ENCODE measurements at places on chromosomes 4 and X.
A peak's percentile ranks its signal among the peaks of the same experiment; 100 is the strongest.

- DNase-seq, result no peak
Measured at GRCh38 chrX:45140812-45141211, 59.9 kb downstream of the DIPK2B start.

DNA sequence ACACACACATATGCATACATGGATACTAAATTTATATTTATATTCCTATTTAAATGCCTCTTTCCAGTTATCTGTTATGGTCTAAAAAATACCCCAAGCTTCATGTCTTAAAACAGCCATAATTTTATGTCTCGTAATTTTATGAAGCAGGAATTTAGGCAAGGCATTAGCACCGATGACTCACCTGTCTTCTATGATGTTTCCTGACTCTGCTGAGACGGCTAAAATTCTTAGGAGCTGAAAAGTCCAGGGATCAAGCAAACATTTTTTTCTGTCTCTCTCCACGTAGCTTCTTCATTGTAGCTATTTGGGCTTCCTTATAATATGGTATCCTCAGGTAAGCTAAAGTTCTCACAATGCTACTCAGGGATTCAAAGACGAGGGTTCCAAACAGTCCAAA, 930.3 kb downstream of the STIM2 start:
- DNase-seq, result no peak

- peak; percentile 30 for DNase-seq
Measured at GRCh38 chrX:66728818-66729271, 90.0 kb upstream of the EDA2R start.

- DNase-seq, result no peak
Measured at GRCh38 chrX:20240201-20240600, 26.5 kb downstream of the RPS6KA3 start.

GRCh38 chrX:152904151-152905080, 6.5 kb downstream of the ZNF185 start:
- peak; percentile 29 for DNase-seq

GRCh38 chrX:41796577-41796976, 72.6 kb downstream of the GPR82 start:
- DNase-seq, result no peak

DNA sequence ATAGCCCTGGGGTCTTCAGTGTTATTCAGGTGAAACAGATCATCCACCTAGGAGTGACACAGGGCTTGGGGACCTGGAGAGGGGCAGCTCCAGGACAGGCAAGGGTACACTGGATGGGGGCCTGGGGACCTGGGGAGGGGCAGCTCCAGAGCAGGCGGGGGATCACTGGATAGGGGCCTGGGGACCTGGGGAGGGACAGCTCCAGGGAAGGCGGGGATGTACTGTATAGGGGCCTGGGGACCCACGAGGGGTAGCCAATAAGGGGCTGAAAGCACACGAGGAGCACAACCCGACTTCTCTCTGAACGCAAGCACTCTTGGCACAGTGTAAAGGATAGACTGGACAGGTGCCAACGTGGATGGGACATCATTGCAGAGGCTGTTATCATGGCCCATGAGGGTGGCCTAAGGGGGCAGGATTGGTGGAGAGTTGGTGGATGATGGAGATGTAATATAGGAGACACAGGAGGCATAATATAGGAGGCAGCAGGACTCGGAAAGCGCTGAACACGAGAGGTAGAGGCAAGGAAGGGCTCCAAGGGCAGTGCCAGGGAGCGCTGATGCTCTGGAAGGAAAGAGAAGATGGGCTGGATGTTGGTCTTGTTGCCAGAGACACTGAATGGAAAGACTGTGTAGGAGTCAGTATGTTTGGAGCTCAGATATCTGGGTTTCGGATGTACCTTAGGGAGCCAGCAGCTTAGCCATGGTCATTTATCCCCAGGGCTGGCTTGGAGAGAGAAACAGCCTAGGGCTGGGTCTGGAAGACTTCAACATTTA, 37.9 kb upstream of the FGFBP2 start:
- no peak for DNase-seq

- DNase-seq, result no peak
Measured at GRCh38 chr4:143399113-143399949, 62.7 kb downstream of the GAB1 start.

DNA sequence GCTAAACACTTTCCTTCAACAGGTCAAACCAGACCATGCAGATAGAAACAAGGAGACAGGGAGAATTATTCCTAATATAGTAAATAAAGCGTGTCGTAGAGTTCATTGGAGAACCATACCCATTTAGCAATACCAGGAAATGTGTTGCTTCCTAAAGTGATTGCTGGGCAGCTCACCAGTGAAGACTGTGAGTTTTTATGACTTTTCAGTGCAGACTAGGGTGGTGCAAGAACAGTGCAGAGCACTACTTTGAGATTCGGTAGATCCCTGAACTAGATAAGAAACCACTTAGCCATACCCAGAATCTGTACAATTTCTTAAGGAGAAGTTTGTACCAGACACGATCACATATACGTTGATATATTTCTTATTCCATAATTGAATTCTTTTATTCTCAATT, 87.4 kb downstream of the EMCN start:
- no peak for DNase-seq

DNA sequence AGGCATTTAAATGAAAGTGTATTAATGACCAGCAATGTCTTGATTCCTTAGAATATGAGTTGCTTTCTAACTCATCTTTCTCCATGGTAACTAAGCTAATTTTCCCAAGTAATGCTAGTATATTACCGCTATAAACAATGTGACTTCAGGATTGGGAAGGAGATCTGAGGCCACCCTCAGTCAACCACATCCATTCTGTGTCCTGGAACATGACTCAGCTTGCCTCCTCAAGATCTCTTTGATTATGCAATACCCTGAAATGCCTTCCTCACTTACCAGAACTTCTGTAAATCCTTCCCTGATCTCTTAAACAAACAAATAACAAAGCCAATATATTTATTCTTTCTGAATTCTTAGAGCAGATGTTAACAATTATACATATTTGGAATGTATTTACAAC, 1495.5 kb downstream of the PCDH18 start:
- DNase-seq, result no peak

GRCh38 chrX:118632862-118633261, 94.5 kb upstream of the IL13RA1 start:
- DNase-seq, result no peak

GRCh38 chrX:96182366-96182765, 502.3 kb upstream of the DIAPH2 start:
- DNase-seq, result no peak

DNA sequence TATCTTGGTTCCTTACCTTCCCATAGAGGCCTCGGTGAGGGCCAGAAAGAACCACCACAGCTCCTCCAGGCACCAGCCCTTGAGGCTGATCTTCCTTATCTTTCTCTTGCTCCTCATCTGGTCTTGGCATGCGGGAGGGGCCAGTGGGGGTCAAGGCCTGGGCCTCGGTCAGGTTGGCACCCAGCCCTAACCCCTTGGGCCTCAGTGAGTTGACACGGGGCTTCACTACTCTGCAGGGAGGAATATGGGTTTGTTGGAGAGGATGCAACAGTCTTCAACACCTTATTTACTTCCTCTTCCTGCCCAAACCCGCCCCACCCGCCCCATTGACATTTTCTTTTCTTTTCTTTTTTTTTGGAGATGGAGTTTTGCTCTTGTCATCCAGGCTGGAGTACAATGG, 6.0 kb downstream of the GPKOW start:
- no peak for DNase-seq

- DNase-seq, result no peak
Measured at GRCh38 chr4:142707401-142707800, 138.7 kb downstream of the INPP4B start.

DNA sequence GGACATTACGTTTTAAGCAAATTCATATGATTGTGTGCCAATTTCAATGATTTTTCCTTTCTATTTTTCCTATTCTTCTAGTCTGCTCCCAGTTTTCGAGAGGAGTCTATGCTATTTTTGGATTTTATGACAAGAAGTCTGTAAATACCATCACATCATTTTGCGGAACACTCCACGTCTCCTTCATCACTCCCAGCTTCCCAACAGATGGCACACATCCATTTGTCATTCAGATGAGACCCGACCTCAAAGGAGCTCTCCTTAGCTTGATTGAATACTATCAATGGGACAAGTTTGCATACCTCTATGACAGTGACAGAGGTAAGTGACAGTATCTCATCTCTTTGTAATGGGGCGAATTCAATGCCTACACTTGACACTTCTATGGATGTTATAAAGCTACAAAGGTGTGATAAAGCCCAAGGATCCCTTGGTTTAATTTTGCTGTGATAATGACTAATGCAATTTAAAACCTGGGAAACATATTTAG, 83.0 kb downstream of the GRIA2 start:
- DNase-seq, result no peak

DNA sequence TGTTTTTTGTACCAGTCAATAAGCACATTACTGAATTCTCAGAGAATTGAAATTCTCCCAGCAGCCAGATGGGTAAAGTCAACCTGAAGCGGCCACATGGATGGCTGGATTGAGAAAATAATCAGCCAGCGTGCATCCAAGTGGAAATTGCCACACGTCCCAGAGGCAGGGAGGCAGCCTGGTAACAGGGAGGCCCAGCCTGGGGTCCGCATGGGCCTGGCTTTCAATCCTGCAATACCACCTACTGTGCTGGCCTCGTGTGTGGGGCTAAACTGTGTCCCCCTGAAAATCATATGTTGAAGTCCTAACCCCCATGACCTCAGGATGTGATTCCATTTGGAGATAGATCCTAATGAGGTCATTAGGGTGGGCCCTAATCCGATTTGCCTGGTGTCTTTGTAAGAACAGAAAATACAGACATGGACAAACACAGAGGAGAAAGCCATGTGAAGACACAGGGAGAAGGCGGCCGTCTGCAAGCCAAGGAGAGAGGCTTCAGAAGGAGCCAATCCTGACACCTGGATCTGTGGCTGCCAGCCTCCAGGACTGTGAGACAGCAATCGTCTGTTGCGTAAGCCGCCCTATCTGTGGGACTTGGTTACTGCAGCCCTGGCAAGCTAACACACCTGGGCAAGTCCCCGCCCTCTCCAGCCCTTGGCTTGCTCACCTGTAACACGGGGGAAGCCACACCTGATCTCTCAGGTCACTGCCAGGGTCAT, 90.3 kb downstream of the JAKMIP1 start:
- DNase-seq, result no peak

GRCh38 chrX:1412551-1413161, 20.7 kb upstream of the SLC25A6 start:
- DNase-seq, result no peak

- DNase-seq, result no peak
Measured at GRCh38 chr4:88998891-88999290, 58.1 kb downstream of the FAM13A start.

DNA sequence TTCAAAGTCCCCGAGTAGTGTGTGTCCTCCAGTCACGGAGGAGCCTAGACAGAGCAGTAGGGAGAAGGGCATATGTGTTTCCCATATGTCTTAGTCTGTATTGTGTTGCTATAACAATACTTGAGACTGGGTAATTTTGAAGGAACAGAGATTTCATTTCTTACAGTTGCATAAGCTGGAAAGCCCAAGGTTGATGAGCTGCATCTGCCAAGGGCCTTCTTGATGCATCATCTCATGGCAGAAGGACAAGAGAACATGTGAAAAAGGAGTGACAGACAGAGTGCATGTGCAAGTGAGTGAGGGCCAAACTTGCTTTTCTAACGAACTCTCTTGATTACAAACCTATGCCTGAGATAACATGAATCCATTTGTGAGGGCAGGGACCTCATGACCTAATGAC, 243.4 kb downstream of the ARHGAP10 start:
- DNase-seq, result no peak

- DNase-seq, result no peak
Measured at GRCh38 chrX:150602296-150602695, 33.9 kb downstream of the MTM1 start.

DNA sequence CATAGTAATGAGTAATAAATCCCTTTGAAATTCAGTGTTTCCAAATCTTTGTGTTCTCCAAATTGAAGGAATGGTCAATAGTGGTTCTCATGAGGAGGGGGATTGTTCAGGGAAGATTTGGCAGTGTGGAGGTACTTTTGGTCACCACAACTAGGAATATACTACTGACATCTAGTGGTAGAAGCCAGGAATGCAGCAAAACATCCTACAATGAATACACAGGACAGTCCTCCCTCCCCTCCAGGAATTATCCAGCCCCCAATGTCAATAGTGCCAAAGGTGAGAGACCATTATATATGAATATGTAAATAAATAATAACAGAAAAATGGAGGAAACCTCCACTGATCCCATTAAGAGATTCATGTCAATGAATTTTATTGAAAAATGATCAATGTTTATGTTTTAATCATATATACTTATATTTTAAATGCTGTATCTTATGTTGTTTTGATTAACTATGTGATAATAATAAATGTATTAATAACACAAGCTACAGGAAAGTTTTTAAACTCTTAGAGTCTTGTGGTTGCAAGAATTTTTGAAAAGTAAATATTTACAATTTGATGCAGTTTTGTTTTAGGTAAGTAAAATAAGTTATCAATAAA, 14.4 kb upstream of the FAM9A start:
- no peak for DNase-seq

DNA sequence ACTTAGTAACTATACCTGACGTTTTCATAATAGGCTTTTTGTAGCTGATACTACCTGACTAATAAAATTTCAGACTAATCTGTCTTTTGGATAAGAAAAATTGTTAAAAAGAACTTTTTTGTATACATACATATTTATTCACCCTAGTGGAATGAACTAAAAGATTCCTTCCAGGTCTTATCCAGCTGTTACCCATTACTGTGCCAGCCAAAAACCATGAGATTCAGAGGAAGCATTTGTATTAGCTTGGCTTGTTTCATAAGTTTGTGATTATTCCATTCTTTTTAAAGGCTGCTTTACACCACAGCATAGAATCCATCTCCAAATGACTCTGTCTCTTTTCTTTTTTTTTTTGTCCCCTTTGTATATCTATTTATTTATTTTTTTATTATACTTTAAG, 149.4 kb downstream of the FAT4 start:
- DNase-seq, result no peak

GRCh38 chr4:105126311-105127169, 20.1 kb upstream of the TET2 start:
- no peak for DNase-seq

GRCh38 chrX:1502241-1502640, 34.7 kb downstream of the P2RY8 start:
- no peak for DNase-seq

DNA sequence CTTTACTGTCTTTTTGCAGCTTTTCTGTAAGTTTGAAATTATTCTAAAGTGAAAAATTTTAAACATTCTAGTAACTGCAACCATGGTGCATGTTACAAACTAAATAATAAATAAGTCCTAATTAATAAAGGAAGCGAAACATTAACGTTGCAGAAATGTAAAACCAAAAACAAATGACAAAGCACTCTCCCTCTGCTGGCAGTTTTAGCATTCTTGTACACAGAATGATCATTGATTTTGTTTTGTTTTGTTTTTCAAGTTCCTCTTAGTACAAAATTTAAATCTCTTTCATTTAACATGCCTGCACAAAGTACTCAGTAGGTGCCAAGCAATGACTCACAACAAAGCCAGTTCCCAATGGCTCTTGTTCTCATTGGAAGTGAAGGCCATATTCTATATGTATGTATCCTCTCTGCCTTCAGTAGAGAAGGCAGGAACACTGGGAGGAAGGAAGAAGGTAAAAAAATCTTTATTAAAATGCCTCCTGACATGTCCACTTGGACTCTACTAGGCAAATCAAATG, 13.7 kb upstream of the TMSB4X start:
- DNase-seq, result no peak

All from stimulated activated CD4-positive, alpha-beta T cell treated with anti-CD3 and anti-CD28 coated beads, Interleukin-4, amount 100 ng/mL, for 48 hours (primary cell).